ENCODE measurements at places on chromosomes 16 and 17. TPM values are rescaled to one million over a fixed set of nuclear protein-coding genes. Genes with fewer than 3 reads are reported as not detected.

- H3K27me3 ChIP-seq, result peaks cover 32% of the 10 kb centered on the region
- no peak overlapping the region for H3K27ac ChIP-seq
- no peaks in the 10 kb centered on the region for H3K4me1 ChIP-seq
- H3K4me3 ChIP-seq, result no peak overlapping the region
- H3K36me3 ChIP-seq, result no peaks in the 10 kb centered on the region
- no peak for DNase-seq
Measured at GRCh38 chr17:7745748-7746470, 28.4 kb downstream of the DNAH2 start.

GRCh38 chr17:67638871-67639270 is 78.9 kb upstream of the NOL11 start:
- H3K27ac ChIP-seq, result no peak overlapping the region
- no peak for DNase-seq
- H3K36me3 ChIP-seq, result peaks cover 10% of the 10 kb centered on the region
- no peaks in the 10 kb centered on the region for H3K4me1 ChIP-seq
- H3K4me3 ChIP-seq, result no peak overlapping the region

DNA sequence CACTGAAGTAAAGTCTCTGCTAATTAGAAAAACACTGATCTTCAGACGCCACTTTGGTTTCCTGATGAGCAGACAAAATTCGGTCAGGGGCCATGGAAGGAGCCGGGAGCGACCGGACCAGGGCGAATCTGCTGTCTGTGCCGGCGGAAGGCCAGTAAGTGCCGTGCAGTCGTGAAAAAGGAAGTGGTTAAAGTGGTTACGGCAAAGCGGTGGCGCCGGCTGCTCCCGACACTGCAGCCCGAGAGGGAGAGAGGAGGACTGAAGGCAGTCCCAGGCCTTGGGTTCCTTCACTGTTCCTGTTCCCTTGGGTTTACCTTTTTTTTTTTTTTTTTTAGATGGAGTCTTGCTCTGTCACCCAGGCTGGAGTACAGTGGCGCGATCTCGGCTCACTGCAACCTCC is 17.3 kb upstream of the HEXD start:
- H3K27me3 ChIP-seq, result no peaks in the 10 kb centered on the region
- no peak overlapping the region for H3K27ac ChIP-seq
- peaks cover 9% of the 10 kb centered on the region for H3K36me3 ChIP-seq
- DNase-seq, result peak; percentile 29
- peak overlapping the region; percentile 23 for H3K4me3 ChIP-seq

DNA sequence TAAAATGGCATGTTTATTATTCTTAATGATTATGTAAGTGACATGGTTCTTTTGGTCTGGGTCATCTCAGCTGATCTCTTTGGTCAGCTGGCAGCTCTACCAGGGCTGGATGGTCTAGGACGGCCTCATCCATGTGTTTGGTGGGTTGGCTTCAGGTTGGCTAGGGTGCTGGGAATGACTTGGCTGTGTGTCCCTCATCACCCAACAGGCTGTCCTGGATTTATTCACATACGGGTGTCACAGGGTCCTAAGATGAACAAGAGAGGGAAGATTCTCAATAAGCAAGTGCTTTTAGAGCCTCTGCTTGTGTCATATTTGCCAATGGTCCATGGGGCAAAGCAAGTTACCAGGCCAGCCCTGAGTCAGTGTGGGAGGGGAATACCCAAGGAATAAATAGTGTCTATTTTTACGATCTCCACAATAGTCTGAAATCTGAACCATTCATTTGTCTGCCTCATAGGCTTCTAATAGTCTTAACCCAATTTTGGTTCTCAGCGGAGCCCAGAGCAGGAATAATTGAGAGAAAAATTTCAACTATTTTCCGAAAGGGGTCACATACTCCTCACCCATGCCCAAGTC is 157.5 kb downstream of the HS3ST2 start:
- no peaks in the 10 kb centered on the region for H3K27me3 ChIP-seq
- H3K27ac ChIP-seq, result no peak overlapping the region
- H3K36me3 ChIP-seq, result no peaks in the 10 kb centered on the region
- no peak overlapping the region for H3K4me3 ChIP-seq
- H3K4me1 ChIP-seq, result no peaks in the 10 kb centered on the region
- no peak for DNase-seq

DNA sequence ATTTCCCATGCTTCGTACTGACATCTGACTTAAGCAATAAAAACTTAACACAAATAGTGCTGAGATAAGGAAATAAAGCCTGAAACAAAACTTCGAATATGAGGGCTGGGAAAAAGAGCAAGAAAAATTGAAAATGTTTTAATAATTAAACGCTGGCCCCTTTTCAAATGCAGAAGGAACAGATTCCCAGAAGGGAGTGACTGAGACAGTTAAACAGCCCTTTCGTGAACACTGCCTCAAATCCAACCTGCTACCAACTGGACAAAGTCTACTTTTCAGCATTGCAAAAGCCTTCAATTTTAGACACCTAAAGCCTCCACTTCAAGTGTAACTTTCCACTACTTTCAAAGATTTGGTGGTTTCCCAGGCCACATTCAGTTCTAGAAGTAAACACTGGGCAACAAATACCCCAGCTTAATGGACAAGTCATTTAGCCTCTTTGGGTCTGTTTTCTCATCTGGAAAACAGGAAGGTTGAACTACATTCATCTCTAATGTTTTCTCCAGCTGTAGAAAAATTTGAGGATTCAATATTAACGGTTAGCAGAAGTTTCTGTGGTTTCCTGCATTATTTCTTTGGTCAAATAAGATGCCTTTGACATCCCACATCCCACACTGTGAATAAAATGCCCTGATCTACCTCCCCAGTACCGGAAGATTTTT is 11.8 kb downstream of the RFFL start:
- no peak for DNase-seq
- H3K27ac ChIP-seq, result peak overlapping the region; percentile 91
- no peaks in the 10 kb centered on the region for H3K27me3 ChIP-seq
- H3K4me3 ChIP-seq, result peak overlapping the region; percentile 13

DNA sequence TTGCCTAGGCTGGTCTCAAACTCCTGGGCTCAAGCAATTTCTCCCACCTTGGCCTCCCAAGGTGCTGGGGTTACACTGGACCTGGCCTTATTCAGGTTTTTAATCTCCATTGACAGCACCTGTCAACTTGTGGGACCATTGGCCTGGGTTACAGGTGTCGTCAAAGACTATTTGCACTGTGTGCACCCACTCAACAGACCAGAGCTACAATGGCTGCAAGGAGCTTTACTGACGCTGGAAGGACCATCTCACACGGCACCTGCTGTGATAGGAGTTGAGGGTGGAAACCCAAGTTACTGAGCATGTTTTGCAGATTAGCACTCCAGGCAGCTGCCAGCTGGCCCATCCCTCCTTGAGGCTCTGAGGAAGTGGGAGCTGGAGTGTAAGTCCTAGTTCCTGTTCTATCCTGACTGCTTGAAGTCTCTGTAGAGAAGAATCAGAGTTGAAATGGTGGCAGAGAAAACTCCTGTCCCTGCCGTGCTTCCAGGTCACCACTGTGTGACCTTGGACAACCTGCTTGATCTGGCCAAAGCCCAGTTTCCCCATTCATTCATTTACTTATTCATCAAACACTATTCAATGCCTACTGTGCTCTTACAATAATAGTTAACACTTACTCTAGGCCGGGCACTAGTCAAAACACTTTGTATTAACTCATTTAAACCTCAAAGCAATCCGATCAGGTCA is 42.4 kb upstream of the LONP2 start:
- no peaks in the 10 kb centered on the region for H3K4me1 ChIP-seq
- no peak overlapping the region for H3K27ac ChIP-seq
- DNase-seq, result no peak
- no peaks in the 10 kb centered on the region for H3K36me3 ChIP-seq

GRCh38 chr16:23283571-23283970 is 18.5 kb upstream of the SCNN1B start:
- peaks cover 19% of the 10 kb centered on the region for H3K27me3 ChIP-seq
- H3K4me3 ChIP-seq, result no peak overlapping the region
- H3K27ac ChIP-seq, result no peak overlapping the region
- no peaks in the 10 kb centered on the region for H3K4me1 ChIP-seq
- no peak for DNase-seq

Gene SPHK1
- 1.3 TPM for total RNA-seq

Gene PRCD
- total RNA-seq, result 0.91 TPM

DNA sequence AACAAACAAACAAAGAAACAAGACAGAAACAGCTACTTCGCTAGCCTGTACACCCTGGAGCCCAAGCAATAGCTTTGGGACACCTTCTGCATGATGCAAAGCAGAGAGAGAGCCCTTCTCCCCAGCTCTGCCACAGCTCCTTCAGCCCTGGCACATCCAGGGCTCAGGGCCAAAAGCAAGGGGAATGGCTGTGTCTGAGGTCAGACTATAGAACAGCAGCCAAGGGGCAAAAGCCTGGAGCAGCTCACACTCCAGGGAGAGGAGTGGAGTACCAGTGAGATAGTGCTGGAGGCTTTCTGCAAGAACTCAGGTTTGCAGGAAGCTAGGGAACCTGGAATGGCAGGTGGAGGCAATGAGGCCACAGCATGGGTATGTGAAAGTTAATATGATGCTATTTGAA is 11.6 kb upstream of the SEPHS2 start:
- H3K27me3 ChIP-seq, result no peaks in the 10 kb centered on the region
- H3K36me3 ChIP-seq, result no peaks in the 10 kb centered on the region
- H3K27ac ChIP-seq, result no peak overlapping the region
- H3K4me1 ChIP-seq, result peaks cover 17% of the 10 kb centered on the region

Gene KRT36
- total RNA-seq, result not detected

GRCh38 chr16:75121949-75122568 is 5.5 kb upstream of the LDHD start:
- no peak for DNase-seq
- H3K27ac ChIP-seq, result no peak overlapping the region
- H3K27me3 ChIP-seq, result no peaks in the 10 kb centered on the region
- H3K36me3 ChIP-seq, result no peaks in the 10 kb centered on the region

DNA sequence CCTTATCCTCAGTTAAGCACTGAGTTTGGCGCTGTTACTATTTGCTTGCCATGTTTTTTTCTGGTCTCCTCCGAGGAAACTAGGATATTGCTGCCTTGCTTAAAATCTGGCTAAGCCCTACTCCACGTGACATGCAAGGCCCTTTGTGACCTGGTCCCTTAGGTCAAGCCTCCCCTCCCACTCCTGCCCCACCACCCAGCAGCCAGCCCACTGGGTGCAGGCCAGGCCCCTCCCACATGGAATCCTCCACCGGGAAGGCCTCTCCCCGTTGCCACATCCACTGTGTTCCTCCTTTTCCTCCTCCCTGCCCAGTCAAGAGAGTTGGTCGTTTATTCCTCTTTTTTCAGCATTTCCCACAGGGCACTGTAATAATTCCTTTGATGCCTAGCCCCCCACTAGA is 16.2 kb downstream of the PSMD3 start:
- no peak for DNase-seq
- H3K4me3 ChIP-seq, result no peak overlapping the region
- H3K27ac ChIP-seq, result no peak overlapping the region
- no peaks in the 10 kb centered on the region for H3K4me1 ChIP-seq
- H3K36me3 ChIP-seq, result peaks cover 60% of the 10 kb centered on the region
- no peaks in the 10 kb centered on the region for H3K27me3 ChIP-seq

GRCh38 chr17:1275962-1276736 is 3.3 kb upstream of the TRARG1 start:
- no peak overlapping the region for H3K4me3 ChIP-seq
- DNase-seq, result peak; percentile 65
- no peak overlapping the region for H3K27ac ChIP-seq

Measured in T-cell (primary cell).